ENCODE measurements at places on chromosomes 13 and 19. TPM values are rescaled to one million over a fixed set of nuclear protein-coding genes. Genes with fewer than 3 reads are reported as not detected.

HMG20B gene
- 161 TPM for total RNA-seq

NLRP9 gene
- total RNA-seq: not detected

- DNase-seq: no peak
Measured at GRCh38 chr13:23510979-23511735, 59.1 kb upstream of the TNFRSF19 start.

DNA sequence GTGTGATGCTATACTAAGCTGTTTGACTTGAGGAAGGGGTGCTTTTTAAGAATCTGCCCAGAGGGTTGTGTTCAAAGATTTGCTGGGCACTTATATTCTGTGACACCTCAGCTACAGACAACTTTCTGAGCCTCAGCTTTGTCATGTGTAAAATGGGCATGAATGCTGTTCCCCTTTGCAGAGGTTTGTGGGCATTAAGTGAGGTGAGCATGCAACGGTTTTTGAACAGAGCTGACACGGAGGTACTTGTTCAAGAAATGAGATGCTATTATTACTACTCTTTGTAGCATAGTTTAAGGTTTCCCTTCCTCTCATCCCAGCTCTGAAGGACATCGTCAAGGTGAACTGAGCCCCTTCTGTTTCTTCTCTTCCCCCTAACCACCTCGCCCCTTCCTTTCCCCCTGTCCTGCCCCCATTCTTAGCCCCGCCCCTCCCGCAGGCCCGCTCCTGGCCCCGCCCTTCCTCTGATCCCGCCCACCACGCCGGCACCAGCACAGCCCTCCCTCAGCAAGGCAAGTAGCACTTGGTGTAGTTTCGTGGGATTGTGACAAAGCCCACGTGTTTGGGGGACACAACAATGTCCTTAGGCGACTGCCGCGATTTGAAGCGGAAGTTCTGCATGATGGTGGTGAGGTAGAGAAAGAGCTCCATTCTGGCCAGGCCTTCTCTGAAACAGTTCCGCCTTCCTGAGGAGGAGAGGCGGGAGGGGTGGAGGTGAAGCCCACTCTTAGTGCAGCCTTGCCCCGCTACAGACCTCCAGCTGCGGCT lies 26.1 kb upstream of the CYP2A7 start:
- DNase-seq: no peak

- DNase-seq: no peak
Measured at GRCh38 chr13:93620181-93620765, 393.7 kb downstream of the GPC6 start.

GRCh38 chr19:1957562-1958248 lies 16.7 kb downstream of the CSNK1G2 start:
- no peak for DNase-seq

- no peak for DNase-seq
Measured at GRCh38 chr19:38046254-38047048, 139.4 kb downstream of the SIPA1L3 start.

All from stomach (tissue), 19 donors.